ENCODE measurements at places on chromosomes 16 and 17. TPM values are rescaled to one million over a fixed set of nuclear protein-coding genes. Genes with fewer than 3 reads are reported as not detected.

KRT9 gene
- total RNA-seq = not detected

CTU2 gene
- 6.1 TPM for total RNA-seq

HBA1 gene
- not detected for total RNA-seq

KRTAP4-9 gene
- total RNA-seq = not detected

SLC16A6 gene
- total RNA-seq = 0.14 TPM

LAT gene
- total RNA-seq = 7.1 TPM

PRSS8 gene
- total RNA-seq = 0.16 TPM

PDE6G gene
- total RNA-seq = not detected

SPG7 gene
- 211 TPM for total RNA-seq

RBFOX1 gene
- 0.36 TPM for total RNA-seq

SPEM3 gene
- total RNA-seq = not detected

DNA sequence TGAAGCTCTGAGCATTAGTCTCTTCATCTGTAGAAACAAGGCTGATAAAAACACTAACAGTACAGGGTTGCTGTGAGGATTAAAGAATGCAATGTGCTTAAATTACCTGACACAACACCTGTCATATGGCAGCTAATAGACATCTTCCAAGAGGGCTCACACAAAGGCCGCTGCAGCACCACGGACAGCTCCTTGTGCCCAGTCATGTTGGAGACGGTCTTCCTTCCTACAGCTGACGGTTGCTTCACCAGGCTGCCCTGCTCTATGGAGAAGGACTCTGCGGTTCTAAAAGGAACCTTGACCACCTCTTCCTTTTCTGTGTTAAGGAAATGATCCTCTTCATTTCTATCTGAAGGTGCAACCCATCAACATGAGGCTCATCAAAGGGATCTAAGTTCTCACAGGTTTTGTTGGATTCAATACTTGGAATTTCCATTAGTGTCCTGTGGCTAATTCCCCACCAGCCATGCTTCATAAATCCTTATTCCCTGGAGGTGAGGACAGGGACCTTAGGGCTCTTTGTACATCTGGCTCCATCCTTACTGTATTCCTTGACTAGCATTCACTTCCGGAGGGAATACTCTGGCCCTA lies 138.9 kb upstream of the CES5A start:
- DNase-seq = no peak

GRCh38 chr16:23172994-23173393 lies 9.6 kb upstream of the SCNN1G start:
- DNase-seq = no peak

GRCh38 chr17:77206158-77206956 lies 65.6 kb downstream of the SEC14L1 start:
- DNase-seq = no peak

DNA sequence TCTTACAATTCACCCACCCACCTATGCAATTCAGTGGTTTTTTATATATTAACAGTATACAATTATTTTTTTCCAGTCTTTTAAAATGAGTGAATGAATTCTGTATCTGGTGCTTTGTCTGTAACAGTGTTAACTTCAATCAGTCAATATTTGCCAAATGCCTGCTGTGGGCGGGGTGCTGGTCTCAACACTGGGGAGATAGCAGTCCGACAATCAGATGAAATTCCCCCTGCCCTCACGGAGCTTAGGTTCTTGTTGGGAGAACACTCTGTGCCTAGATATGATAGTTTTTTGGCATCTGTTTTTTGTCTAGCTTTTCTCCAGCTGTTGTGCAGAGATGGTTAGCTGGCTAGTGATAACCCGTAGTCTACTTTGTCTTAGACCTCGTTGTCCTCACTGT lies 201.1 kb downstream of the SNX29 start:
- DNase-seq = no peak

GRCh38 chr17:72608436-72608835 lies 484.1 kb downstream of the SLC39A11 start:
- no peak for DNase-seq

GRCh38 chr17:10292057-10292937 lies 80.5 kb downstream of the MYH13 start:
- DNase-seq = peak; percentile 80

DNA sequence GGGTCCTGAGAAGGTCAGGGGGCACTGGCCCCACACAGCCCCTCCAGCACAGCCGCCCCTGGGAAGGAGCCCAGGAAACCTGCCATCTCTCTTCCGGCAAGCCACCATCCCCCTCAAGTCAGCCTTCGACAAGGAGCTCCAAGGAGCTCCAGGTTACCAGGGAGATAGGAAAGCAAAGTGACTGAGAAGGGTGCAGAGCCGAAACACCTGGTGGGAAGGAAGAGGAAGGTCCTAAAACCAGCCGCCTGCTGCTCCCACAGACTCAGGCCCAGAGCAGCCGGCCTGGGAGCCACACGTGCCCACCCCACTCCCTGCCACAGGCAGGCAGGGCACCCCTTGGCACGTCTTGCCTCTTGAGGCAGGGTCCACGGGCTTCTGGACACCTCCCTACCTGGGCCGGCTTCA lies 80.7 kb downstream of the TIMM22 start:
- DNase-seq = no peak

- DNase-seq = no peak
Measured at GRCh38 chr16:17237350-17237944, 233.3 kb downstream of the XYLT1 start.

- peak; percentile 83 for DNase-seq
Measured at GRCh38 chr17:1460233-1460632, 4.2 kb upstream of the CRK start.

DNA sequence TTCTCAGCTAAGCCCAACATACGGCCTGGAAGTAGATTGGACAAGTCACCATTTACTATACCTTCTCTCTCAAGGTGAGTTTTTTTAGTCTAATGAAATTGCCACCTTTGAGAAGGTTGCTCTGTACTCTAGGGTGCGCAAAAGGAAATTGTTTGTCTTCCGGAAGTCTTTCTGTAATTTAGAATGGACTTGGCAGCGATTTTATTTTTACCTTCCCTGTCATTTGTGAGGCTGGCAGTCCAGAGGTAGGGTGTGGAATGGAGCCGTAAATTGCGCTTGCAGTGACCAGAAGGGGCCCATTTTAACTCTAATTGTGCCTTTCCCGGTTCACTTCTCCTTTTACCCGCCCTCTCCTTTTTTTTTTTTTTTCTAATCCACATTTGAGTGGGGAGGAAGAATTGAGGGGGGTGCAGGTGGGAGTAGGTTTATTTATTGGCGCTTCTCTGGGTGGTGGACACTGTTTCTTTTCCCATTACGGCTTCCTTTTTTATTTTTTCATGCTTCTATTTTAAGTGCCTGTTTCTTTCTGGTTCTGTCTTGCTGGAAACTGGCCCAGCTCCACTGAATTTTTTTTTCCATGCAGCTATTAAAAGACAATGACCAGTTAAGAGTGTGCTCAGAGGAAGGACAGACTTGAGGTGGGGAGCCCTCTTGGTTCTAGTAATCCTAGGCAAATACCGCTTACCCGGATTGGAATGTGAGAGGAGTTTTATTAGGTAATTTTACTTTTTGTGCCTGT lies 89.7 kb upstream of the CLEC18A start:
- DNase-seq = peak; percentile 82

DNA sequence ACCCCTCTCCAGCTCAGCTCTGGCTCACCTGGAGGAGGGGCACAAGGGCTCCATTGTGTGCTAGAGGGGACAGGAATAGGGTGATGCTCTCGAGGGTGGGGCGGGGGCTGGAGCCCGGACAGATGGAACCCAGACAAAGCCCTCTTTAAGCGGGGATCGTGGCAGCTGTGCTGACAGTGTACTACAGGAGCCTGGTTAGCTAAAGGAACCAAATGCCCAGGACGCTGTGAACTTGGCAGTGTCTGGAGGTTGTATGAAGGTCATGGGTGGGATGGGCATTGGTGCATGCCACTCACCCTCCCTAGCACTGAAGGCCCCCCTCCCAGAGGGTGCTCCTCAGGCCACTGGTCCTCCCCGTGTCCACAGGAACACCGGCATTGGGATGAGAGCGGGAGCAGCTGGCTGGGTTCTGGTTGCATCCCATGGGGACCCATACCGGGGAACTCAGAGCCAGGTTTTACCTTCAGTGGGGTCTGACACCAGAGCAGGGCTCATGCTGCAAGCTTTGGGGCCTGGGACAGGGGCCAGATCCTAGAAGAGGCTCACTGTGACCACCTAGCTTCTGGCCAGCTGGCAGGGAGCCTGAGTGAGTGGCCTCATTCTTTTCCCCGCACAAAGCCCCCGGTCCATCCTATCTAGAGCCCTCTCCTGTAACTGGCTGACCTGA lies 11.9 kb downstream of the KIF19 start:
- DNase-seq = no peak

DNA sequence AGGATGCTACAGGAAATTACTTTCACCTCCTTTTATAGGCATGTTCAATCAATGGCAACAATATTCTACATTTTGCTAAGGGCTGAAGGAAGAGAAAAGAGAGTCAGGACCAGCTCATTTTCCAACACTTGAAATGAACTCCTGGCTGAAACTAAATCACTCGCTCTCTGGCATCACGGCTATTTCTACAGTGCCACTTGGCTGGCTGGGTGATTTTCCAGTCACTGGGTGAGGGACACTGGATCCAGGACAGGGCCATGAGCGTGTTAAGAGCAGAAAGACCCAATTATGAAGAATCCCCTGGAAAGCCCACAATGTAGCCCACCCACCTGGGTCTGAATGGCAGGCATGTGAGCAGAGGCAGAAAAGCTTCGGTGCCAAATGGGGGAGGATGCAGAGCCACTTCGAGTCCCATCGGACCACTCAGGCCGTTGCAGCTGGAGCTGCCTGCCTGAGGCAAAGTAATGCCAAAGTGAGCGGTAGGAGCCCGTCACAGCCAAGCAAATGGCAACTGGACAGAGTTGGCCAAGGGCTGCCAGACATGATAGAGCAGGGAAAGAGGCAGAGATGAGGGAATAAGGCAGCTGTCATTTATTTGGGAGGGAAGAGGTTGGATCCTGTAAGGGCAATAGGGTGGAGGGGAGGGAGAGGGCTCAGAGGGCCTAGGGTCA lies 246.2 kb downstream of the STX8 start:
- no peak for DNase-seq

DNA sequence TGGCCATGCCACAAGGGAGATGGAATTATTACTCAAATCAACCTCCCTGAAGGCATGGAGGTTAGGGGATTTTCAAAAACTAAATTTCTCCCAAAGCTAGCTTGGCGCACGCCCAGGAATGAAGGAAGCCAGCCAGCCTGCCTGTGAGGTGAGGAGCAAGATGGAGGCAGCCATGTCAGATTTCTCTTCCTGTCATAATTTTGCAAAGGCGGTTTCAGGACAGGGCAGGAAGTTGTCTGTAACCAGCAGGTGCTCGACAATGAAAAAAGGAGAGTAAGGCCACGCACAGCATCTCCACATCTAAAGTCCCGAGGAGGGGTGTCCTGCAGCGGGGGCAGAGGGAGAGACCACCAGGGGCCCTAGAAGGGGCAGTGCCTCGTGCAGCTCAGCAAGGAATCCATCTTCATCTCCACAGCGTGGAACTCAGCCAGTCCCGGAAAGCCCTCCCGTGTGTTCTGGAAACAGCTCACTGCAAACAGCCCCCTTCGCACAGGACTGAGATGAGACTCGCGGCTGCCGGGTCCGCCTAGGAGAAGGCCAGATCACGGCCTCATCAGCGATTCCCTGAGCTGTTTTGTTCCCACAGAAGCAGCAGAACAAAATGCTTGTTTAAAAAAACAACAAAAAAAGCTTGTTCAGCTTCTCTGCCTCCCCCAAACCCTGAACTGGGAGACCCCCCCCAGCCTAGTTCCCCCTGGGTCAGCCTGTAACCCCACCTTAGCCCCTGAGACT lies 47.8 kb downstream of the SLC7A5 start:
- no peak for DNase-seq

DNA sequence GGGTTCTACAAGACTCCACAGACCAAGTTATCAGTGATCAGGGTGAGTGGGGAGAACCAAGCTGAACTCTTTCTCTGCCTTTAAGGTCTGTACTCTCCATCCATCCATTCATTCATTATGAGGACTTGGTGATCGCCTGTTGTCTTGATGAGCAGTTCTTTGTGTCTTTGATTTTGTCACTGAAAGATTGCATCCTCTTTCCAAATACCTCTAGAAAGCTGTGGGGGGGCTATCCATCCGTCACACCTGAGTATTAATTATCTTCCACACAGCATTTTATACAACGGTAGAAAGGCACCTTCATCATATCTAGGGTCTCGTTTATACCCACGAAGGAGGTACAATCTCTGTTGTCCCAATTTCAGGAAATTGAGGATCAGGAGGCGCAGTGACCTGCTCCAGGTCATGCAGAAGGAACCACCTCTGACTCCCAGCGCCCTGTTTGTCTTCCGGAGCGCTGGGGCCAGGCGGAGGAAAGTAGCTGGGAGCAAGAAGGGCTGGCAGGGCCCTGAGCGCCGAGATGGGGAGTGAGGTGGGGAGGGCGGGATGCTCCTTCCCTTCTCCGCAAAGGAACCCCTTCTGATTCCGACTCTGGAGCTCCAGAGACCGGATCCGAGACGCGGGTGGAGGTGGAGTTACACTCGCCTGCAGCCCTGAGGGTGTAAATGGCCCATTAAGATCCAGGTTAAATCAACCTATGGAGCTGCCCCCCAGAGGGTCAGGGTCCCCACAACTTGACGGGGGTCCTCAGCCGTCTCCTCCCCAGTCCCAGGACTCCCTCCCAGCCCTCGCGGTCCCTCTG lies 605 bp upstream of the ABAT start:
- peak; percentile 65 for DNase-seq

DNA sequence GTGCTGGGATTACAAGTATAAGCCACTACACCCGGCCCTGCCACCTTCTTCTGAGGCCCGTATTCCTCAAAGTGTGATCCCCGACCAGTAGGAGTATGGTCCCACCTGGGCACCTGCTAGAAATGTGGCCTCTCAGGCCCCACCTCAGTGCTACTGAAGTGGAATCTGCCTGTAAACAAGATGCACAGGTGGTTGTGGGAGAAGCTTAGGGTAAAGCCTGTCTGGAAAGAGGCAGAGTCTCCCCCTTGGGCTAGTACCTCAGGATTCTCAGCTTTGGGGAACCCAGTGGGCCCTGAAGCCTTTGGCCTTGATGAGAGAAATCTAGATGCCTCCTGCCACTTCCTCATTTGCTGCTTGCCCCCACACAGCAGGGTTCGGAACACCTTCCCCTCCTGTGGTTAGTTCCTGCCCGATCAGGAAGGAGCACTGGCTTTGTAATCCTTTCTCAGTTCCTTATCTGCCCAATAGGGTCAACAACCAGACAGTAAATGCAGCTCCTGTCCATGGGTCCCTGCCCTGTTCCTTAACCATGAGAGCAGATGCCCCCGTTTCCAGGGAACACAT lies 25.2 kb downstream of the TK2 start:
- no peak for DNase-seq

GRCh38 chr16:49619811-49620157 lies 236.1 kb downstream of the ZNF423 start:
- peak; percentile 50 for DNase-seq

GRCh38 chr16:50311891-50312501 lies 45.6 kb downstream of the ADCY7 start:
- peak; percentile 58 for DNase-seq

Data from sigmoid colon (tissue), 7 donors.